ENCODE measurements at places on chromosomes 6 and 20.

GRCh38 chr6:166465003-166465399 lies 82.3 kb upstream of the MPC1 start:
- DNase-seq, result no peak

GRCh38 chr20:23686046-23686750 lies 2.6 kb downstream of the CST4 start:
- DNase-seq, result no peak

DNA sequence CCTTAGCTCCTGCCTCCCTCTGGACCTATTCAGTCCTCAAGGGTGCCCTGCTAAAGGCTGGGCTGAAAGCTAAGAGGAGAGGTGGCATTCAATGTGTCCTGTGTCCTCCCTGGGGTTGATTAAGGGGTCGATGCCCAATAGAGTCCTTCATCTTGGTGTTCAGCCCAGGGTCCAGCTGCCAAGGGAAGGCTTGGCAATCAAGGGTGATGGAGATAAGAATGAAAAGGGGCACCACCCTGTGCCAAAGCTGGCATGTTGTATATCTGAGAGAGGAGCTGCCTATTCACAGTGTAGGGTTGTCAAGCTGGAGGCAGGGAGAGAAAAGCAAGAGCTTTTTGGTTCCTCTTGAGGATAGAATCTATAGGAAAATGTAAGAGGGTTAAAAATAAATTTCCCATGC lies 12.3 kb downstream of the C20orf173 start:
- DNase-seq, result no peak

DNA sequence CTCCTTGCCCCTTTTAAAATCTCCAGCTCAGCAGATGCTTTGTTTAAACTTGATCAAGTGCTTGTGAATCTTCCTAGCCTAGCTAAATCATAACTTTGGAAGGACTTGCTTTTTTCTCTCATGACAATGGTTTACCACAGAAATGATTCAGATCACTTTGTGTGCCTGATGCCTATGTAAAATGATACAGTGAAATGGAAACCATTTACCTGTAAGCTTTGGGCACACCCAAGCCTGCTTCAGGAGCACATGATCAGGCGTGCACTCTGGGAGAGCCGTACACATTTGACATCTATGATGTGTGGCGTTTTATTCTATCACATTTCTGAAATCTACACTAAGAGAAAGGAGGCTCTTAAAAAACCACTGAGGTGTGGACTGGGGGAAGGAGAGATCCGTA lies 41.1 kb downstream of the PTPN1 start:
- no peak for DNase-seq

DNA sequence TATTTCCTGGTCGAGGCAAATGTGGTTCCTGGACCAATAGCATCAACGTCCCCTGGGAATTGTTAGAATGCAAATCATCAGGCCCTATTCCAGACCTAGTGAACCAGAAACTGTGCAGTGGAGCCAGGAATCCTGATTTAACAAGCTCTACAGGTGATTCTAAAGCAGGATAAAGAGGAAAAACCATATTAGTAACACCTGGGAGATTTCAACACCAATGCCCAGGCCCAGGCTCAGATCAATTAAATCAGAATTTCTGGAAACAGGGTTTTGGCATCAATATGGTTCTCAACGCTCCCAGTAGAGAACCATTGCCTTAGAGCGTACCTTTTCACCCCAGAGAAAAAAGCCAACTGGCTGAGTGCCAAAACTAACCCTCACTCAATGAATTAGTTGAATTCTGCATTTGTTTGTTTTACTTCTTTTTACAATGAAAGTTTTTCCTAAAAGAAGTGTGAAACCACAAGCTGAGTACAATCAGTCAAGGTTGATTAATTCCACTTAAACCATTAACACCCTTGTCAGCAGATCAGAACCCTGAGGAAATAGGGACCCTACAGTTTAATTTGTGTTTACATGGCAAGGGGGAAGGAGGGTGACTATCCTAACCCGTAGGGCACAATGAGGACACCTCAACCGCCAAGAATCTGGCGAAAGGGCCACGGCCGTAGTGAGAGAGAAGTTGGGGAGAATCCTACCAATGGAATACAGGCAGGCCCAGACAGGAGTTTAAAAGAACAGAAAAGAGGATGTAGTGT lies 34.9 kb upstream of the LOC128125822 start:
- no peak for DNase-seq

DNA sequence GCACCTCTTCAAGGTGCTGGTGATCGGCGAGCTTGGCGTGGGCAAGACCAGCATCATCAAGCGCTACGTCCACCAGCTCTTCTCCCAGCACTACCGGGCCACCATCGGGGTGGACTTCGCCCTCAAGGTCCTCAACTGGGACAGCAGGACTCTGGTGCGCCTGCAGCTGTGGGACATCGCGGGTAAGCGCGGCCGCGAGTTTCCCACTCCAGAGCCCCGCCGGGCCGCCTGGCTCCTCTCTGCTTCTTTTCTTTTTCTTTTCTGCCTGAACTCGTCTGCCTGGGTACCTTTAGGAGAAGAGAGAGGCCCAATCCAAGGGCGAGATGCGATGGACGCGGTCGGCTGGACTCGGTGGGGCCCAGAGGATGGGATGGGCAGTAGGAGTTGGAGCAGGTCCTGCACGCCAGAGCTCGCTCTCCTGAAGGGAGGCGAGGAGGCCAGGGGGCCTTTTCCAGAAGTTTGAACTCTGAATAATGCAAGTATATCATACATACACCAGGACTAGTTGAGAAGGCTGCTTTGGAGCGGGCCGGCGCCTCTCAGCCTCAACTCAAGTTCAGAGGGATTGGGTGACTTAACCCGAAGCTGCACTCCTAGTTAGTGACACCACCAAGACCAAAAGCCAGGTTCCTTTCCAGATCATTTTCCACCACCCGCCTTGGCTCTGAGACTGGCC lies 445 bp downstream of the RAB32 start:
- peak; percentile 30 for DNase-seq

DNA sequence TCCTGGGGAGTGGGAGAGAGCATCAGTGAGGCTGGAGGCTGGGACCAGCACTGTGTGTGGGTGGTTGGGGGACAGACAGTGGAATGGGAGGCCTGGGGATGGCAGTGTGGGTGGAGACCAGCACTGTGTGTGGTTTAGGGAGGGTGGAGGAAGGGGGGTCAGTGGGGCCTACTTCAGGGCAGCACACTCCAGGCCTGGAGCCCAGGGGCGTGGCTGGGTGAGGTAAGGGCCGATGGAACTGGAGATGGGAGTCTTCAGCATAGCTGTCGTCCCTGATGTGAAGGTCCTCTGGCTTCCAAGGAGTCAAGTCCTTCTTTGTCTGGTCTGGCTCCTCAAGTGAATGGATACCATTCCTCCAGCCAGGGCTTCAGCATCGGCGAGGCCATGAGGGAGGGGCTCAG lies 18.6 kb downstream of the KCNK17 start:
- no peak for DNase-seq

- DNase-seq, result peak; percentile 83
Observed at GRCh38 chr6:169326067-169326799, 72.6 kb upstream of the THBS2 start.

- no peak for DNase-seq
Observed at GRCh38 chr6:15305496-15305895, 59.6 kb downstream of the JARID2 start.

DNA sequence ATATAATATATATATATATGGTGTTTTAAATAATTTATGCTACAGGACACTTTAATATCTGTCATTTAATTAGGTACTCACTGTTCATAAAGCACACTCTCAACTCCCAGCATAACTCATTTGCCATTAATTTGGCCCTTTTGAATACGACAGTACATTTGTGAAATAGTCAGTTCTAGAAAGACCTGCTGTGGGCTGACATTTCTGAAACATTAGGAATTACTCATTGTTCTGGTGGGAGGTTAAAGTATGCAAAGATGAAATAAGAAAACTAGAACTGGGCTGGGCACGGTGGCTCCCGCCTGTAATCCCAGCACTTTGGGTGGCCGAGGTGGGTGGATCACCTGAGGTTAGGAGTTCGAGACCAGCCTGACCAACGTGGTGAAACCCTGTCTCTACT lies 497.5 kb downstream of the UTRN start:
- no peak for DNase-seq

GRCh38 chr20:45061244-45061643 lies 39.7 kb downstream of the KCNS1 start:
- no peak for DNase-seq

DNA sequence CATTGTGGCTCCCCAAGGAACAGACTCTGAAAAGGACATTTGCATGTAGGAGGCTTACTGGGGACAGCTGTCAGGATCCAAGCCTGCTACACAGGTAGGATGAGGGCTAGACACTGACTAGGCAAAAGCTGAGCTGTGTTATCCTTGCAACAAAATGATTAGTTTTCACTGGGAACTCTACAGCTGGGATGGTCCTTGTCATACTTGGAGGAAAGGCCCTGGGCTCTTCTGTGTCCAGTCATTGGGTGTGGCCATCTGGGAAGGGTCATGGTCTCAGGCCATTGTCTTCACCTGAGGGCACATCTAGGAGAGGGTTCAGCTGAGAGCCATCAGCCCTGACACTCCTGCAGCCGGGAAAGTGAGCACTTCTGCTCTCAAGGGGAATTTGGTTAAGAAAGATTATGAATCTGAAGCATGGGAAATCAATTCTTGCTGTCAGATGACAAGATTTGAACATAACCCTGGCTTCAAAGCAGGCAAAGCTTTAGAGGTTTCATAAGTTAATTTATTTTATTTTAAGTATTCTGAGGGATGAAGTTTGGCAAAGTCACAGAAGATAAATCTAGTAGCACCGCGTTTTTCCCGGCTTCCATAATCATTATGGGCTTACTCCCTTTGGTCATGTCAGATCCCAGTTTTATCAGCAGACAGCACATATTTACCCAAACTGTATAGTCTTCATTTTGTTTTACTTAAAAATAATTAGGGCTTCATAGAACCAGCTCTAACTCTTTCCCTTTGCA lies 78.4 kb upstream of the SLC22A23 start:
- DNase-seq, result no peak

DNA sequence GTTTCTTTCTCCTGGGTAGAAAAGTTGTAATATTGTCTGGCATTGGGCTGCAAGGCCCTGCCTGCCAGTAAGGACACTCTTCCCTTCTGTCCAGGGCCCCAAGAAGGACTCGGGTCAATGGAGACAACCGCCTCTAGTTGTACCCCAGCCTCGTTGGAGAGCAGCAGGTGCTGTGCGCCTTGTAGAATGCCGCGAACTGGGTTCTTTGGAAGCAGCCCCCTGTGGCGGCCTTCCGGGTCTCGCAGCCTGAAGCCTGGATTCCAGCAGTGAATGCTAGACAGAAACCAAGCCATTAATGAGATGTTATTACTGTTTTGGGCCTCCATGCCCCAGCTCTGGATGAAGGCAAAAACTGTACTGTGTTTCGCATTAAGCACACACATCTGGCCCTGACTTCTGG lies 37.0 kb downstream of the PLCG1 start:
- no peak for DNase-seq

All from suppressor macrophage (primary cell).